ENCODE measurements at places on chromosomes 6 and 20.
A peak's percentile ranks its signal among the peaks of the same experiment; 100 is the strongest.

DNA sequence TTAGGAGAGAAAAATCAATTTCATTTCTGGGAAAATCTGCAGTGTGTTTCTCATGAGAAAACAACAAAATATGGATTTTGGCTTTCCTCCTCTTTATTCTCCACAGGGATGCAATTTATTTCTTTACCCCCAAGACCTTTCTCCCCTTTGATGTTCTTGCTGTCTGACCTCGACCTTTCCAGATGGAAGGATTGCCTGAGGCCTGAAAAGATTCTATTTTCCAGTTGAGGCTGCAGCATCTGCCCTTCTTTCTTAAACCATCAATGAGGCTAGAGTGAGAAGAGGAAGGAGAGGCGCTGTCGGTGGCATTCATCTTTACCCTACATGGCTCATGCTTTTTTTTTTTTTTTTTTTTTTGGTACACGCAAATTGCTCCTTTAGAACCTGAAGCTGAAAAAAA, 344.2 kb upstream of the BTBD3 start:
- ATAC-seq, result no peak

DNA sequence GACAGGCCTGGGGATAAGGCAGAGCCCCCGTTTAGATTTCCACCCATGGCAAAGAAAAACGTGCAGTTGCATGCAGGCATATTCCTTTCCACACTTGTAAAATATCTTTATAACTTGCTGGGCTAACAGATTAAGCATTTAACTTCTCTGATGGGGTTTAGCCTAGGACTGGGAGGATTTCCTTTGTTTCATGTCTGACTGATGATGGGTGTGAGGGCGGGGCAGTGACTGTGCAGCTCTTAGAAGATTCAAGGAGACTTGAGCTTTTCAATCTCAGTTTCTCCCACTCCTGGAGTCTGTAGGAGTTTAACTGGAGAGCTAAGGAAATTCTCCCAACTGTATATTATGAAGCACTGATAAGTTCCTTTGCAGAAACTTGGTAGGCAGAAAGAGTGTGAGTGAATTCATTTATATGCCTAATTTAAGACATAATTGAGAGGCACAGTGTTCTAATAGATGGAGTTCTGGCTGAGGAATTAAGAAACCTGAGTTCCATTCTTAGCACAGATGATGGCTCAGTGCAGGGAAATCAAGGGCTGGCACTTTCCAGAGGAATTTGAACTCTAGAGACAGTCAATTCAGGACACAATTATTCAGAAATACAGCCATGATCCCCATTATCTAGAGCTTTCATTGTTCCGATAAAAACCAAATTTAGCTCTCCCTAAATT, 214.6 kb upstream of the CNR1 start:
- peak; percentile 28 for ATAC-seq

DNA sequence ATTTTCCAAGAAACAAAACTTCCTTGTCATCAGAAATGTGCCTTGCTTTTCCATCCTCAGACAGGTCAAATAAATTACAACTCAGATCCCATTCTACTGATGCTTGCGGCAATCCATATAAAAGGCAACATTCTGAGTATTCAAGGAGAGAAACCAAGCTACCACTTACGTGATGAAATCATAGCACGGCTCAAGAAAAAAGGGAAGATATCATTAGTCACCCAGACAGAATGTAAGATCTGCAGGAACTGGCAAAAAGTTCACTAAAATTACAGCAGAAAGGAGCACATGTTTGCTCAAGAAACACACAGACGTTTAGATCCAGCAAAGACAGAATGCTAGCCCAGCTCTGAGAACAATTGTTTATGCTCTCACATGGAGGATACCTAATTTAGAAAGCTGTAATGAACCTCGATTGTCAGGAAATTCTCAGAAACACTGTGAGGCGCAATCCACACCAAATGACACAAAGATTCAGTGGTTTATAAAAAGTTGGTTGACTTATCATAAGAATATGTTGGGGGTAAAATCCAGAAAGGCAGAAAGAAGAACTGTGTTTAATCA, 304.2 kb downstream of the ADGRG6 start:
- ATAC-seq, result peak; percentile 57

DNA sequence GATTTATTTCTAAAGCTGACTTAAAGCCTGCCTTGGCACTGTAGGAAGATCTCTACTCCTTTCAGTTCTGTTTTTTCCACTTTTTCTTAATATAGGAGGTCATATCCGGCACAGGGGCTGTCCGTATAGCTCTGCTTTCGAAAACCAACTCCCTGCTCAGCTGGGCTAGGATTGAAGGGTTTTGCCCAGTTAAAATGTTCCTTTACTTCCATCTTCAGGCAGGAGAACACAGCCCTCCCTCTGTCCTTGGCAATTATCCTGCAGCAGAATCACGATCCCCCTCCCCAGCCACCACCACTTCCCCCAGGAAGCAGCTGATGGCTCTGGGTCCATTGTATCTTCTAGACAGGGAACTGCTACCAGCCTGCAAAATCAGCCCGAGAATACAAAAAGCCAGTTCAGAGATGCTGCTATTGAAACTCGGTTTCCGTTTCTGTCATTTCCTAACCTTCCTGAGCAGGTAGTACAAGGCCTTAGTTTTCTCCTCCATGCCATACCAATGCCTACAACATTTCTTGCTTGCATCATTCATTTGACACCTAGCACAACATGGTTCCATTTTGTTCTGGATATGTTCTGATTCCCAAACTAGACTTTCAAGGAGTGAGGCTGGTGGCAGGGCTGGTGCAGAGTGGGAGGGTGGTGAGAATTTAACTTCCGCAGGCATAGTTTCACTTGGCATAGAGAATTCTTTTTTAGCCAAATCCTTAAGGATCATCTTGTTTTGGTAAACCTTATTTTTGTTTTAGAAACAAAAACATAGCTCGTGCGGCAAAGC, 53.9 kb downstream of the FAM50B start:
- ATAC-seq, result no peak

GRCh38 chr6:159718634-159719033, 8.7 kb upstream of the WTAP start:
- ATAC-seq, result no peak

DNA sequence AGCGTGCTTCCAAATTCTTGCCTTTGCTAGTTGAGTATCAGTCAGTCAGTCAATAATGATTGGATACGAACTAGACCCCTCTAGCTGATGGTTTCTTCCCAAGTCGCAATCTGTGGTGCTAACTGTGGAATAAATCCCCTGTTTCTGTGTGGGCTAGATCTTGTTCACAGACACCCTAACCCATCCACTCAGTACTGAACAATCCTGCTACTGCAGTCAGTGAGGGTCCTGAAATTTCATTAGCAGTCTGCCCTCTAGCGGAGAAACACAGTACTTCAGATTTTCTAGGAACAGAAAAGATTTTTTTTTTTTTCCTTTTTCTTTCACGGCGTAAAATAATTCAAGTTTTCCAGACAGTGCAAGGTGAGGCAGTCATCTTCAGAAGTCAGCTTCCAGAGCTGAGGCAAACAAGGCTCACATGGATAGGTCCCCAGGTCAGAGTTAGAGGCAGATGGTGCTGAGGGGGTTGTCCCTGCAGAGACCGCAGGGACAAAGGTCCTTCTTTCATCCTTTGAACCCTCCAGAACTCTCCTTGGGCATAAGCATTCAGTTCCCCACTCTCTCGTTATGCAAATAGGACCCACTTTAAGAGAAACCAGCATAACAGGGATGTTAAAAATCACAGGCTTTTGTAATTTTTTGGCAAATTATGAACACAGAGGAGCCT, 119.6 kb downstream of the SCML4 start:
- ATAC-seq, result peak; percentile 74

DNA sequence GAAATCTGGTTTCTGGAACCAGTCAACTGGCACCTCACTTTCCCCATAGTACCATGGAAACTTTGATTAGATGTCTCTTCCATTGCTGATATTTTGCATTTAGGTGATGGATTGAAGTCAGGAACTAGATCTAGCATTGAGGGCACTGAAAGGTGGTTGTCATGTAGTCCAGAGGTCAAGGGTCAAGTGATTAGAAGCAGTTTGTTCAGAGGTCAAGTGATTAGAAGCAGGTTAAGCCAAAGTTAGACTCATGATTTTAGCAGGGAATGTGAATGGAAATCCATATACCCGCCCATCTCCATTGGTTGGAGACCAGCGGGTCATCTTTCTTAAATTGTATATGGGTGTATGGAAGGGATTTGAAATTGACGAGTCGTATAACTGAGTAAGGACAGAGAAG, 51.2 kb downstream of the CBFA2T2 start:
- no peak for ATAC-seq

DNA sequence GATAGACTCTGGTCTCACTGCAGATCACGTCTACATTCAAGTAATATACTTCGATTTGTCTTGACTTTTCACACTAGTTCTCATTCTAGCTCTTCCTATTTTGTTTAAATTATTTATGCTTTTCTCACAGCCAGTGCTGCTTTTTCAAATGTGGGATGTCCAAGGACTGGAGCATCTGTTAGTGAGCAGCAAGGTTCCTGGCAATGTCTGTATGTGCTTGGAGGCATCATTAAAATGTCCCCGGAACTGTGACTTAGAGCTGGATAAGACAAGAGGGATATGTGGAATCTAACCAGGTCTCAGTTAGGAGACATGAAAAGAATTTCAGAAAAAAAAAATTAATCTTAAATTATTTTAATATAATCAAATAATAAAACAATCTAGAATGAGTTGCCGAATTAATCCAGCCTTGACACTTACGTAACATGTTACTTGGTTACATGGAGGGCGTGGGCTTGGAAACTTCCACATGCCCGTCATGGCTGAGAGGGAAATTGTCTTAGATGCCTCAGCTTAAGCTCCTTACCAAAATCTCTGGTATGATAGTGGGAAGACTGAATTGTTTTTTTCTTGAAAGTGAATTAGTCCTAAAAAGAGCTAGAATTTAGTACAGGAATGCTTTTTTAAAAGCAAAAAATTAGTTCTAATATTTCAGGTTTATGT, 21.4 kb upstream of the CARMIL1 start:
- no peak for ATAC-seq

- ATAC-seq, result no peak
Observed at GRCh38 chr20:46636514-46636913, 14.7 kb downstream of the SLC13A3 start.

GRCh38 chr6:78340755-78341154, 526.6 kb upstream of the IRAK1BP1 start:
- ATAC-seq, result no peak

GRCh38 chr6:36888654-36889481, 3.1 kb downstream of the C6orf89 start:
- ATAC-seq, result no peak

DNA sequence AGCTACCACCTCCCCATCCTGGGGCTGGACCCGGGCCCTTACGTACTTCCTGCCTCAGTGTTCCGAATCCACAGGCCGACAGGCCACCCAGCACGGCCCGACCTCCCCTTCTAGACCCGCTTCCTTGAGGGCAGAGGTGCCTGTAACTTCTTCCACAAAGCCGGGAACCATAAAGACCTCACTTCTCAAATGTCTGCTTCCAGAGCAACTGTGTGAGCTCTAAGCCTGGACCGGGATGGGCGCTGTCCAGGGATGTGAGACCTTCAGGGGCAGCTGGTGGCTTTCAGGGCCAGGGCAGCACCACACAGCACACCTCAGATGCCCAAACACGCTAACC, 9.3 kb downstream of the SLC2A4RG start:
- no peak for ATAC-seq

GRCh38 chr20:32344835-32345506, 13.2 kb upstream of the ASXL1 start:
- ATAC-seq, result no peak

DNA sequence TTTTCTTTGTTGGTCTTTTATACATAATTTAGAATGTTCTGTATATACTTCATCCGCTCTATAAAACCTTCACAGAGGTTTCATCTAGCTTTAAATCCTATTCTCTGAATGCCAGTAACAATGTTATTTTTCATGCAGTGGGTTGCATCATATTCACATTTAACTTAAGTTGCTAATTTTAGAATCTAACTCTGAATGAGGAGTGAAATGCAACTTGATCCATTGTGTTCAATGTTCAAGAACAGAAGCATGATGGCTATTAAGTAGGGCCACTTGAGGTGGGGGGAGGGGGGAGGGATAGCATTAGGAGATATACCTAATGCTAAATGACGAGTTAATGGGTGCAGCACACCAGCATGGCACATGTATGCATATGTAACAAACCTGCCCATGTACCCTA, 224.5 kb downstream of the NKAIN2 start:
- no peak for ATAC-seq

GRCh38 chr6:21918666-21919065, 325.1 kb downstream of the SOX4 start:
- ATAC-seq, result no peak

- no peak for ATAC-seq
Observed at GRCh38 chr6:138404666-138405337, 779 bp downstream of the HEBP2 start.

GRCh38 chr20:37816003-37816402, 86.9 kb upstream of the VSTM2L start:
- no peak for ATAC-seq

DNA sequence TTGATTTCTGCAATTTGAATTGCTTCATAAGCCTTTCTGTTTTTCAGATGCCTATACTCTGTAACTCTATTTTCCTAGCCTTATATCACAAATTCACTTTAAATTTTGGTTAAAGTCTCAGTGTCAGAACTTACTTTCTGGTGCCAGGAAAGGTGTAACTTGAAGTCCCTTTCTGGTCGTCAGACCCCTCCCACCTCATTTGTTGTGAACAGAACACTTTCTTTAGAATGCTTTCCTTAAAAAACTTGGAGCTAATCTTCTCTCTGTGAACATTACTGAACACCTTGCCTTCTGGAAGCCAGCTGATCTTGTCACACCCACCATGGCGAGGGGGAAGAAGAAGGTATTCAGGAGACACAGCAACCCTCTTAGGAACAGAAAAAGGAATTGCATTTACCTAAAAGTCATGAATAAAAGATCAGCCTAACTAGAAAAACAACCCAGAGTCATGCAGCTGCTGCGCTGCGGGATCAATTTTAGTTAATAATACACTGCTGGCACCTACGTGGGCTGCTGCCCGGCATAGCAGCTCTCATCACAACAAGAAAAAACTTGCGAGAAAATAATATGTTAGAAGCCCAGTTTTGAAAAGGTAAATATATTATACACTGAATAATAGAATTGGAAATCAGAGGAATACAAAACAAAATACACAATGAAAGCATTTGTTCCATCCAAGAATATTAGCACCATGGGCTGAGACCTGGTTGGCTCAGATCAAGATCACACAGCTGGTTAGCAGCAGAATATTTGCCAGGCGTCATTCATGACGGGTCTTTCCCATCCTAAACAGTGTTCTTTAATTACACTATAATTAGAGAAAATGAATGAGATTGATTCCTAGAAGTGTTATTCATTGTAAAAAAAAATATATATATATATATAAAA, 5.8 kb upstream of the FAM217A start:
- no peak for ATAC-seq

DNA sequence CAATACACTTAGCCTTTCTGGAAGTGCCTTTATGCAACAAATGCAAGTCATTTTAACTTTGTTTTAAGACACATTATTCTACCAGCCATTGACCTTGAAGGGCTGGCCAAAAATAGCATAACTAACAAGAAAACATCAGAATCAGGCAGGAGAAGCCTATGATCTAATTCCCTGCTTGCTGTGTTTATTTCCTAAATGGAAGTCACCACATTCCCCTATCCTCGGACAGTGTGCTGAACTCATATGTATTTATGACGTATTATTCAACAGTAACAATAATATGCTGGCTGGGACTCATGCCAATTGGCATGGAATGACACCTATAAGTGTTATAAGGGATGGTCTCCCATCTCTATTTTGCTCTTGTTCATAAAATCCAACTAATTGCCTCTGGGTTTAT, 140.7 kb downstream of the MAP3K7 start:
- no peak for ATAC-seq

GRCh38 chr6:137772541-137773250, 94.4 kb upstream of the TNFAIP3 start:
- ATAC-seq, result no peak

Measured in SK-N-SH treated with all-trans-retinoic acid at 6 μM for 48 hours (cell line).